T47D (cell line): ENCODE measurements at places on chromosomes 11 and 22.
A peak's percentile ranks its signal among the peaks of the same experiment; 100 is the strongest.

GRCh38 chr11:63920126-63920938, 3.4 kb upstream of the RCOR2 start:
- DNase-seq = no peak

DNA sequence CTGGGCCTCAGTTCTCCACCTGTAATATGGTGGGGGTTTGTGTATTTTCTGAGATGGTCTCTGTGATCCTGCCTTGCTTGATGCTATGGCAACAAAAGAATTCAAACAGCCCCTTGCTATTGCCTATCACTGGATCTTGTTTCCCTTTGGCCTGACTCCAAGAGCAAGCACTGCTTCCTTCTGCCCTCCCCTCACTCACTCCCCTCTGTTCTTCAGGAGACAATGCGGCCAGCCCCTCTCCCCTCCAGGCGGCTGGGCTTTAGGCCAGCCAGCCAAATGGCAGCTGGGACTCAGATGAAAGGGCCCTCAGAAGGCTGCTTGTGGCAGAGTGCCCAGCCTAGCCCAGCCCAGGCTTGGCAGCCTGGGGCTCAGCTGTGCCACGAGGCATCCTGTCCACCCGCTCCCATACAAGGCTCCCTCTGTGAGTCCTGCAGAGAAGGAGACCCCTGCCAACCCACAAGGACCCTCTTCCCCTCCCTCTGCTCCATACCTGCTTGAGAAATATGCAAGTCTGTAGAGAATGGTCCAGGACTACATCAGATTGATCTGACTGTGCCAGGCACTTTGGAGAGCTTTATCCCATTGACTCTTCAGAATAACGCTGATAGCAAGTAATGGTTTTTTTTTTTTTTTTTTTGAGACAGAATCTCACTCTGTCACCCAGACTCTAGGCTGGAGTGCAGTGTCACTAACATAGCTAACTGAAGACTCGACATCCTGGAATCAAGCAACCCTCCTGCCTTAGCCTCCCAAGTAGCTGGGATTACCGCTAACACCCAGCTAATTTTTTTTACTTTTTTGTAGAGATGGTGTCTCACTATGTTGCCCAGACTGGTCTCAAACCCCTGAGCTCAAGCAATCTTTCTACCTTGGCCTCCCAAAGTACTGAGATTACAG, 7.6 kb upstream of the KCTD14 start:
- no peak for DNase-seq

DNA sequence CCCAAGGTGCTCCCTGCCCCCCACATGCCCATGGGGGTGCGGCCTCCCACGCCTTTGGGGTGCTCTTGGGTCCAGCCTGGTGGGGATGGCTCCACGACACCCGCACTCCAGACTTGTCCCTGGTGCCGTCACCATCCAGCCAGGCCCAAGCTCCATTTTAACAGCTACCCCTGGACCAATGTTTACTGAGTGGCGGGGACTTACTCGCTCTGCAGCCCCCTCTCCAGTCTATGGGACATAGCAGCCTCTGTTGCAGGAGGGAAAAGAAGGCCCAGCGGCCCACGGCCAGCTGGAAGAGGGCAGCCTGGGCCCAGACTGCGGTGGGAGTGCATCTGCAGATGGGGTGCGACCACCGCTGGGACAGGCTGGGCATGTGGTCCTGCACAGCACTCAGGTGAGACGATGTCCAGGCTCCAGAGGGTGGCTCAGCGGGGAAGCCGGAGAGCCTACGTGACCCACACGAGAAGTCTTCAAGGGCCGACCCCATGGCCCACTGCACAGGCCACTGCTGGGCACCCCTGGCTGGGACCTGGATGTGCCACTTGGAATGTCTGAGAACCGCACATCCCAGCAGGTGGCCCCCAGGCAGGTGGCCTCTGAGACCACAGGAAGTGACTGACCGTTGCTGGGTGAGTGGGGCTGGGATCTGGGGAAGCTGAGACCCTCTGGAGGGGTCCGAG, 18.1 kb downstream of the IL17REL start:
- no peak for DNase-seq

GRCh38 chr11:72787216-72788104, 6.4 kb downstream of the STARD10 start:
- DNase-seq = peak; percentile 85

GRCh38 chr11:46133119-46133518, 11.9 kb upstream of the PHF21A start:
- DNase-seq = no peak

- no peak for DNase-seq
These were observed 126.1 kb downstream of the HIPK3 start for GRCh38 chr11:33383075-33383919.

- DNase-seq = no peak
These were observed 81.5 kb upstream of the CLDN5 start for GRCh38 chr22:19605508-19606331.

DNA sequence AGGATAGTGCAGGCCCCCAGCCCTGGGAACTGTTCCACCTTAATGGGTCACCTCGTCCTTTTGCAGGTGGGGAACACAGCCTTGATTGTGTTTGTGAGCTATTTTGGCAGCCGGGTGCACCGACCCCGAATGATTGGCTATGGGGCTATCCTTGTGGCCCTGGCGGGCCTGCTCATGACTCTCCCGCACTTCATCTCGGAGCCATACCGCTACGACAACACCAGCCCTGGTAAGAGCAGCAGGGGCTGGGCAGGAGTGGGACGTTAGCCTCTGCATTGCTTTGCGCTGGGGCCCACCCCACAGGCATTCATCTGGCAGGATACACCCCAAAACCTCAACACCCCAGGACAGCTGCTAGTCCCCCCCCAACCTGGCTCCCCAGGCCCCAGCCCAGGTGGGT, 14.8 kb downstream of the SLCO2B1 start:
- DNase-seq = no peak

DNA sequence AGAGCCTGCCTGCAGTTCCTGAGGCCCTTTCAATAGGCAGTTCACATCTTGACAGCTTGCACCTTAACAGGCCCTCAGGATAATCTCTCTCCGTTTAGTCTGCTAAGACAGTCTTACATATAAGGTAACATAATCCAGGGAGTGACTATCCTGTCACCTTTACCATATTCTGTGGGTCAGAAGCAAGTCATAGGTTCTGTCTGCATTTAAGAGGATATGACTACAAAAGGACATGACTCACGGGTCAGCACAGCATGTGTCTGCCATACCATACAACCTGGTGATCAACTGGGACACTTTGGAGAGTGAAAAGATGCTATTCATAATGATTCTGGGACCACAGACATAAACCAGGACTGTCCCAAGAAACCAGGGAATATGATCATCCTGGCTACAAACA, 611.1 kb downstream of the SOX6 start:
- no peak for DNase-seq

GRCh38 chr11:94218372-94218771, 86.0 kb upstream of the IZUMO1R start:
- no peak for DNase-seq

DNA sequence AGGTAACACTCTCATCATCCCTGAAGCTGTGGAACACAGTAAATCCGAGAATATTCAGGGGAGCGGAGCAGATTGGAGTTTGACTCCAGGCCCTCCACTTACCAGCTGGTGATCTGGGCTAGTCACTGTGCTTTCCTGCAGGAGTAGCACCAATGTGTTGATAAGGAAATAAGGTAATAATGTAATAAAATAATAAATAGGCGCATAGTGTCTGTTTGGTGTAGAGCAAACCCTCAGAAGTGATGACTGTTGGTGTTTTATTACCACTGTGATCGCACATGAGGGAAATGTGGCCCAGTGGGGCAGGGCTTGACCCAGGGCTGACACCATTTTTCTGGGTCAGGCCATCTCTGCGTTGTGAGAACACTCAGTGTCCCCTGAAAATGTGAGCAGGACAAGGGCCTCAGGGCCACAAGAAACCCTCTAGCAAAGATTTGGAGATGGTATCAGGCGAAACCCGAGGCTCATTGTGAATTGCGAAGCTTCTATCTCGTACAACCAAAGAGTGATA, 563.9 kb upstream of the B3GAT1 start:
- DNase-seq = no peak

- no peak for DNase-seq
These were observed 929.9 kb downstream of the NTM start for GRCh38 chr11:132300283-132300682.

GRCh38 chr22:22908941-22909604, 21.5 kb downstream of the IGLL5 start:
- no peak for DNase-seq

DNA sequence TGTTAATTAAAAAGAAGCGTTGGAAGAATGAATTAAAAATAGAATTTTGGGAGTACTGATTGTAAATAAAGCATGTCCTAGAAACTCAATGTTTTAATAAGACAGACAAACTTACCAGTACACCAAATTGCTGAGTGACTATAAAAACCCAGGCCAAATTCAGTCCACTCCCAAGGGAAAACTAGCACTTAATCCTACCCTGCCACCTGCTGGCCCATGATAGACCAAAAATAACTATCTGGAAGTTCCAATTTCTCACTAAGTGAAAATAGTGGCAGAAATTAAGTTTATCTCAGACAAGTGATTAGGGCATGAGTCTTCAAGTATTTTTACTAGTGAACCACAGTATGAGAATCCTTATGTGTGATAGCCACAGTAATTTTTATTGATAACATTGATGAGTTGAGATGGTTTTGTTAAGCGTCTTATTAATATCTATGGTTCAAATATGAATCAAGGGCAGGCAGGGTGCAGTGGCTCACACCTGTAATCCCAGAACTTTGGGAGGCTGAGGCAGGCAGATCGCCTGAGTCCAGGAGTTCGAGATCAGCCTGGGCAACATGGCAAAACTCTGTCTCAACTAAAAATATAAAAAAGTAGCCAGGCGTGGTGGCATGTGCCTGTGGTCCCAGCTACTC, 9.8 kb upstream of the DDX10 start:
- DNase-seq = peak; percentile 80

DNA sequence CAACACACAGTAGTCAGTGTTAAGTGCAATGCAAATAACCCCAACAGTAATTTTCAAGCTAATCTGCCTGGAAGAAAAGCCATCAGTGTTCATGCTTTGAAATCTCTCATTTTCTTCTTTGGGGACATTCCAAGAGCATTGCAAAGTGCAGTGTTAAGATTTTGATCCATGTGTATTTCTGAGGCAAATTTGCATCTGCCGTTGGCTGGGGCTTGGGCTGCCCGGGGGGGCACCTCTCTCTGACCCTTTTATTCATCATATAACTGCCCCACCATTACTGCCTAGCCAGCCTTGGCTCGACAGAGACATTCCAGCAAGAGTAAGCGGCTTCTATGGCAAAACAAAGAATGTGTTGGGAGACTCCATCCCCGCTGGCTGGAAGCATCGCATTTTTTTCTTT, 483.5 kb downstream of the BRD1 start:
- DNase-seq = no peak

GRCh38 chr11:102268083-102268984, 49.0 kb upstream of the BIRC3 start:
- peak; percentile 99 for DNase-seq

- no peak for DNase-seq
These were observed 211.7 kb downstream of the NAV2 start for GRCh38 chr11:19924311-19924710.

- no peak for DNase-seq
These were observed 2.0 kb upstream of the LMO2 start for GRCh38 chr11:33893711-33894397.

DNA sequence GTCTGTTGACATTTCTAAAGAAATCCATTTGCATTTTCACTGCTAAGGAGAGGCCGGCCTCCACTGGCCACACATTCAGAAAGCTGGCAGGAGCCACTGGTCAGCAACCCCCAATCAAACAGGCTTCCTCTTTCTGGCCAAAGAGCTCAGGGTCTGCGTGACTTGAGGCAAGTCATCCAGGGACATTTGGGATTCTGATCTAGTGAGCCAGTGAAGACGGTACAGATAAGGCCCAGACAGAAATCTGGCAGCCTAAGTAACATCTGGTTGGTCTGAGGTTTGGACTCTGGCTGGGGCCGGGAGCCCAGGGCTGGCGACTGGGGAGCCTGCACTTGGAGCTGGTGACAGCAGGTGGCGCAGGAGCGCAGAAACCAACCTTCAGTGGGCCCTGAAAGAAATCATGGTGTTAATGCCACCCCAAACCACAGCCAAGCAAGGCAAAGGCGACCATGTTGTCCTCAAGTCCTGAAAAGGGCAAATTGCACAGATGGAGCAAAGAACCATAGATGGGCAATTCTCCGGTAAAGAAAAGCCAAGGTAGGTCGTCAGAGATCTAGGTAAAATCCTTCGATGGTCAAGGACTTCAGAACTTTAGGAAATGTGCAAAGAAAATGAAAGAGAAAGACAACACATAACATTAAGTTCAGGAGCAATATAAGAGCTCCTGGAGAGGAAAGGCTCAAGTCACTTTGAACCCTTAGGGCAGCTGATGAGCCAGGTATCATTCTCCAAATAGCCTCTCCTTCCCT, 99.4 kb upstream of the BLID start:
- DNase-seq = peak; percentile 64

DNA sequence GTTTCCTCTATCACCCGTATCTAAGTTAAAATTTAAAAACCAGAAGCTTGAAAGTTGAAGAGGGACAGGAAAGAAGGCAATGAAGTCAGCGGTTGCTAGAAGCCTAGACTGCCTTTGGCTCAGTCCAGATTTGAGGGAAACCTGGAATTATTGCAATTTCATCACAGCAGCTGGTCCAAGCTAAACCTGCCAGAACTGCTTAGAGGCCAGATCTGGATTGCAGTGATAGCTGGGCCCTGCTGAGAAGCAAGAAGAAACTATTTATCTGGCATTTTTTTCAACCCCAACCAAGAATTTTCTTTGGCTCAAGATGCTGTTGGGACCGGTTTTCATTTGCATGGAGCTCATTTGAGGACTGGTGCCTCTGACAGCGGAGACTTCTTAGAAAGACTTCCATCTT, 121.5 kb upstream of the TEAD1 start:
- no peak for DNase-seq

- DNase-seq = no peak
These were observed 8.1 kb downstream of the RELA start for GRCh38 chr11:65654375-65655349.

DNA sequence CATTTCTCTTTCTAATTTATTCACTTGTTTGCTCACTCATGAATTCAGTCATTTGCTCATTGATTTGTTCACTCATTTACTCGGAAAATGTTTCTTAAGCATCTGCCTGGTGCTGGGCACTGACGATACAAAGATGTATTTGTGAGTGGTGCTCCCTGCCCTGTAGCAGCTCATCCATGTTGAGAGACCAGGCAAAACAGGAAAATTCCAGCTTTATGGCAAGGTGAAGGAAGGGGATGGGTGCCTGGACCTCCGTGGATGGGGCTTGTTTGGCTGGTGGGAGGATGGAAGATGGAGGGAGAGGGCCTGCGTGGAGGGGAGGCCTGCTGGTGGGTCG, 53.1 kb downstream of the TBC1D22A start:
- no peak for DNase-seq

- no peak for DNase-seq
These were observed 54.0 kb downstream of the PRR5L start for GRCh38 chr11:36350137-36350513.

DNA sequence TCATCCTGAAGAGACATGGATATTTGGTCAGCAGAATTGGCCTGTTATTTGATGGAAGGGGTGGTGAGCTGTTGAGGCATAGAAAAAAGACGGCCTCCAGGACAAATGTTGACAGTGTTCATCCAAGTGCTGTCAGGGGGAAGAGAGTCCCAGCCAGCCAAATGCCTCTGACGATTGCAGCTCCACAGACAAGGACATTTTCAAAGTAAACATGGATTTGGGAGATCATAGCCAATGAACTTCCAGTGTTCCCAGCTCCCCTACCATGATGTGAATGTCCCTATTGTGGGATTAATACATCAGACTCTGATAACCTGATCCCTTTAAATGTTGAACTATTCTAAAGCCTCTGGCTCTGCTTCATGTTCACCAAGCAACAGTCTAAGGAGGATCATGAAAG, 31.2 kb upstream of the PSMA1 start:
- DNase-seq = no peak

GRCh38 chr11:121793291-121793690, 322.7 kb downstream of the BLID start:
- DNase-seq = no peak

GRCh38 chr11:64723907-64724862, 1.2 kb upstream of the NRXN2 start:
- DNase-seq = no peak
